Endodermal cell (in vitro differentiated cells): ENCODE measurements at places on chromosomes 4 and X. TPM values are rescaled to one million over a fixed set of nuclear protein-coding genes. Genes with fewer than 3 reads are reported as not detected.

- DNase-seq = peak; percentile 84
These were observed 6.0 kb downstream of the HMGN5 start for GRCh38 chrX:81195712-81196111.

GRCh38 chrX:44874420-44875184 is 1.6 kb downstream of the KDM6A start:
- DNase-seq = peak; percentile 63

- DNase-seq = no peak
These were observed 15.7 kb downstream of the OFD1 start for GRCh38 chrX:13750204-13750603.

- no peak for DNase-seq
These were observed 19.9 kb upstream of the RELL1 start for GRCh38 chr4:37706032-37706431.

The RHOH gene
- total RNA-seq = 9.4 and 11.7 TPM in 2 replicates

The SPP1 gene
- total RNA-seq = 0.31 to 1.4 TPM (median 0.76 TPM) in 3 replicates

The OTUD6A gene
- total RNA-seq = not detected in 2 replicates
